Neural progenitor cell (in vitro differentiated cells): ENCODE measurements at places on chromosomes 13 and 19.
A peak's percentile ranks its signal among the peaks of the same experiment; 100 is the strongest.

- H3K4me3 ChIP-seq: no peak overlapping the region
- no peaks in the 10 kb centered on the region for H3K36me3 ChIP-seq
- no peaks in the 10 kb centered on the region for H3K4me1 ChIP-seq
- H3K27me3 ChIP-seq: no peaks in the 10 kb centered on the region
Observed at GRCh38 chr13:23557733-23558132, 12.5 kb upstream of the TNFRSF19 start.

- DNase-seq: no peak
- H3K36me3 ChIP-seq: no peaks in the 10 kb centered on the region
- no peaks in the 10 kb centered on the region for H3K4me1 ChIP-seq
- no peaks in the 10 kb centered on the region for H3K27me3 ChIP-seq
Observed at GRCh38 chr19:15995536-15995935, 46.7 kb downstream of the OR10H4 start.

GRCh38 chr13:25059166-25059565, 36.8 kb upstream of the PABPC3 start:
- no peaks in the 10 kb centered on the region for H3K36me3 ChIP-seq
- no peak overlapping the region for H3K27ac ChIP-seq
- H3K4me1 ChIP-seq: no peaks in the 10 kb centered on the region
- H3K27me3 ChIP-seq: no peaks in the 10 kb centered on the region
- no peak for DNase-seq
- H3K4me3 ChIP-seq: no peak overlapping the region

DNA sequence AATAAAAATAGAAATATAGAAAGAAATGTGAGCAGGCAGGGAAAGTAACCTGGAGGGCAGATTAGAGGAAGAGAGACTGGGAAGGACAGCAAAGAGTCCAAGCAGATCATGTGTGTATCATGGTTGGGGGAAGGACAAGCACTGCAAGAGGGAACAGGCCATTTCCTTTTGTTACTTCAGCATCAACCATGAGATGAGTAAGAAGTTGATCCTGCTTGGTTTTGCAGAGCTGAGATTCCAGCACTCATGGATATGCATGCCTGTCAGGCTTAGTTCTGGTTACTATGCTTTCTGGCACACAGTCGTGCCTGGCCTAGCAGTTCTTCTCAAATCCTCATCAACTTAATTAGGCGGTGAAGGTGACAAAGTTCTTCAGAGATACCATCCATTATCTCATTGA, 18.1 kb downstream of the NALCN start:
- no peaks in the 10 kb centered on the region for H3K4me1 ChIP-seq
- no peaks in the 10 kb centered on the region for H3K36me3 ChIP-seq
- no peak for DNase-seq
- no peak overlapping the region for H3K4me3 ChIP-seq

DNA sequence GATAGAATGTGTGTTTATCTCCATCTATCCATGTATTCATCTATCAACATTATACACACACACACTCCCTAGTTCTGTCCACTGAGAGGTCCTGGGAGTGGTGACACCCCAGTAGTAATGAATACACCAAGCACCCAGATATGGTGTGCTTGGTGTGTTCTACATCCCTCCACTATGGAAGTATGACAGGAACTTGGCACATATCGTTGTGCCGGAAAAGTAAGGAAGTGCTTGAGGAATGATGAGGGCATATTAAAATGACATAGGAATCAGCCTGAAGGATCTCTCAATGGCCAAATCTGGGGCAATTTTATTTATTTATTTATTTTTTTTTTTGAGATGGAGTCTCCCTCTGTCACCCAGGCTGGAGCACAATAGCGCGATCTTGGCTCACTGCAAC, 28.3 kb upstream of the FBXO17 start:
- H3K27ac ChIP-seq: no peak overlapping the region
- no peaks in the 10 kb centered on the region for H3K27me3 ChIP-seq
- no peaks in the 10 kb centered on the region for H3K36me3 ChIP-seq
- no peak for DNase-seq

DNA sequence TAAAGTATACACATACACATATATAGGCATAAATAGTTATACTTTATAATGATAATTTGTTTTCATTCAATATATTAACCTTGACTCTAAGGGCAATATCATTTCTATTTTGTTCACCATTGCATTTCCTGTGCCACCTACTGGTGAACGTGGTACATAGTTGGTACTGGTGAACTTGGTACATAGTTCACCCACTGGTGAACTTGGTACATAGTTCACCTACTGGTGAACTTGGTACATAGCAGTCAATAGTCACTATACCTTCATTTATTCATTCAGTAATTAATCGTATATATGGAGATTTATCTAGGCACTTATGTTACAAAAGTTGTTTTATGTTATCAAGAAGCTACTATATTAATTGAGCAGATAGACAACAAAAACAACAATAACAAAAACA, 172.6 kb upstream of the ATXN8OS start:
- no peaks in the 10 kb centered on the region for H3K4me1 ChIP-seq
- H3K36me3 ChIP-seq: no peaks in the 10 kb centered on the region
- no peak for DNase-seq

GRCh38 chr19:23772675-23773063, 14.0 kb upstream of the ZNF681 start:
- no peak overlapping the region for H3K27ac ChIP-seq
- no peak overlapping the region for H3K4me3 ChIP-seq
- no peaks in the 10 kb centered on the region for H3K36me3 ChIP-seq
- no peaks in the 10 kb centered on the region for H3K27me3 ChIP-seq

GRCh38 chr19:47070756-47071155, 22.3 kb upstream of the TMEM160 start:
- H3K4me1 ChIP-seq: no peaks in the 10 kb centered on the region
- DNase-seq: no peak
- no peaks in the 10 kb centered on the region for H3K27me3 ChIP-seq
- no peak overlapping the region for H3K27ac ChIP-seq
- no peak overlapping the region for H3K4me3 ChIP-seq

- H3K4me1 ChIP-seq: no peaks in the 10 kb centered on the region
- no peaks in the 10 kb centered on the region for H3K27me3 ChIP-seq
- no peaks in the 10 kb centered on the region for H3K36me3 ChIP-seq
- DNase-seq: no peak
- H3K4me3 ChIP-seq: no peak overlapping the region
Observed at GRCh38 chr13:75136151-75136550, 345.8 kb downstream of the TBC1D4 start.

- H3K36me3 ChIP-seq: no peaks in the 10 kb centered on the region
- H3K27ac ChIP-seq: no peak overlapping the region
- no peak overlapping the region for H3K4me3 ChIP-seq
- H3K4me1 ChIP-seq: no peaks in the 10 kb centered on the region
Observed at GRCh38 chr19:39582891-39583625, 19.3 kb upstream of the LGALS13 start.

DNA sequence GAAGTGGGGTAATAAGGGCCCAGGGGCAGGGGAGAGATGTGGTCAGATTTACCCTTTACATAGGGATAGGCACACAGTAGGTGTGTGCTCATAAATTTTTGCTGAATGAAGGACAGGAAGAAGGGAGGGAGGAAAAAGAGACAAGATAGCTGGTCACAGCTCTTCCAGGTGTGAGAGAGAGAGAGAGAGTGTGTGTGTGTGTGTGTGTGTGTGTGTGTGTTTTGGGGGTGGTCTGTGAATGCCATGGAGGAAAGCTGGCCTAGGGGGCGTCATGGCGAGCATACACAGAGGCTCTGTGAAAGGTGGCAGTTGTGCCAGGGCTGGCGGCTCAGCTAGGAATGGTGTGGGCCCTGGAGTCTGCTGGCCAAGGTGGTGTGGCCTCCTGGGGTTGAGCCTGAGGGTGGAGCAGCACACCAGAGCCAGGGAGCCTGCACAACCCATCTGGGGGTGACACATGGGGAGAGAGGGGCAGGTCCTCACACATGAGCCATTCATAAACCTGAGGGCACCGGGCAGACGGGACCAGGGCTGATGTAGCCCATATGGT, 6.0 kb upstream of the PRX start:
- H3K27me3 ChIP-seq: no peaks in the 10 kb centered on the region
- no peak overlapping the region for H3K4me3 ChIP-seq
- peaks cover 16% of the 10 kb centered on the region for H3K4me1 ChIP-seq
- no peak overlapping the region for H3K27ac ChIP-seq
- no peak for DNase-seq

DNA sequence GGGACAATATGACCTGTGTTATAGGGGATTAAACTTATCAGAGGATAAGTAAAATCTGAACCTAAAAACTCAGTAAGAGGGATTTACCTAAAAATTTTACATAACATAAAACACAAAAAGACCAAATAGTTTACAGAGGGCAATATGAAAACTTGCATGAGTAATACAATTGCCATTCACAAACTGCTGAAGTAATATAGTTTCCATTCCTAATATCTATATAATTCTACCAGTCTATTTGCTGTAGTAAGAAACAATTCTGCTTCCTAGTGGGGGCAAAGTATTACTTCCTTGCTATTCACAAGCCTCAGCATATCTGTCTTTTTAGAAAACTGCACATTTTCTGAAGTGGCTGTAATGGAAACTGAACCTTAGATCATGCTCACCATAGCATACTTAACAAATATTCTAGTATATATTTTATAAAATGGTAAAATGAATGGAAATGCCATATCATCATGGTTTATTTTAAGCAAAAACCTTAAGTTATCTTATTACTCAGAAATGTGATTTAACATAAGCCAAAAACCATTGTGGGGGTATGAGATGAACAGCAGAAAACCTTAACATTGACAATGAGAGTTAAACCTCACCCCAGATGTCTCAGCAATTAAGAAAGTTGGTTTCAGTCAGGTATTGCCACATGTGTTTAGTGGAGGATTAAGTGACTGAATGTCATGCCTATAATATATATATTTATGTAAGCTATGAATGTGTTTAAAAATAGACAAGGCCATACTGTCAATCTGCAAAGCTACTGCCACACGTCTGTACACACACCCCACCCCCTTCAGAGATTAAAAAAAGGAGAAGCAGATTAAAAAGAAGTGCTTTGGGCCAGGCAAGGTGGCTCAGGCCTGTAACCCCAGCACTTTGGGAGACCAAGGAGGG, 136.8 kb downstream of the MIPEP start:
- no peak overlapping the region for H3K4me3 ChIP-seq
- no peaks in the 10 kb centered on the region for H3K27me3 ChIP-seq
- no peaks in the 10 kb centered on the region for H3K36me3 ChIP-seq
- H3K4me1 ChIP-seq: peaks cover 22% of the 10 kb centered on the region

DNA sequence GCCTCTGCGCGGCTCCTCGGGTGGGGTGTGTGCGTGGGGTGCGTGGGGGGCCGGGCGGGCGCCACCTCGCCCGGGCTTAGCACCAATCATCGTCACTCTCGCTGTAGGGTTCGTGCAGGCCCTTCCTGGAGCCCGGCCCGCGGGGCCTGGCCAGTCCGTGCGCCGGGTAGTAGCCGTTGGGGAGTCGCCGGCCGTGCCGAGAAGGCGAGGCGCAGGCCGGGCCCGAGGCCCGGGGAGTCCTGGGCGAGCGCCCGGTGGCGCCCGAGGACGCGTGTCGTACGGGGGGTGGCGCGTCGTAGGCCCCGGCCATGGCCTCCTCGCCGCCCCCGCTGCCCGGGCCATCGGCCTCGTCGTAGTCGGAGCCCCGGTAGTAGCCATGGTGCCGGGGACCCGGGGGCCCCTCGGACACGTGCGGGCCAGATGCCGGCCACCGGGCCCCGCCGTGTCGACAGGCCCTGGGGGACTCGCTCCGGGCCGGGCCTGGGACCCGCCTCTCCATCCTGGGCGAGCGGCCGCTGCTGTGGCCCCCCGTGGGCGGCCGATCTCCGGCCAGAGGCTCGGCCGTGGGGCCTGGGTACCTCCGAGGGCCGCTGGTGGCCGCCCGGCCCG, 57.1 kb downstream of the IER2 start:
- peak overlapping the region; percentile 37 for H3K27ac ChIP-seq
- no peak overlapping the region for H3K4me3 ChIP-seq
- H3K27me3 ChIP-seq: no peaks in the 10 kb centered on the region

- no peaks in the 10 kb centered on the region for H3K36me3 ChIP-seq
- H3K27me3 ChIP-seq: no peaks in the 10 kb centered on the region
- H3K27ac ChIP-seq: peak overlapping the region; percentile 63
- peaks cover 19% of the 10 kb centered on the region for H3K4me1 ChIP-seq
- no peak for DNase-seq
Observed at GRCh38 chr19:19900139-19900728, 512 bp upstream of the ZNF93 start.

- no peaks in the 10 kb centered on the region for H3K36me3 ChIP-seq
- H3K4me3 ChIP-seq: no peak overlapping the region
- H3K4me1 ChIP-seq: peaks cover 10% of the 10 kb centered on the region
- DNase-seq: no peak
- no peaks in the 10 kb centered on the region for H3K27me3 ChIP-seq
Observed at GRCh38 chr13:58083064-58083463, 451.5 kb downstream of the PCDH17 start.

- no peaks in the 10 kb centered on the region for H3K36me3 ChIP-seq
- H3K27ac ChIP-seq: no peak overlapping the region
- H3K4me3 ChIP-seq: no peak overlapping the region
- no peak for DNase-seq
- H3K4me1 ChIP-seq: peaks cover 35% of the 10 kb centered on the region
Observed at GRCh38 chr19:16586991-16587832, 15.0 kb upstream of the SLC35E1 start.

GRCh38 chr19:8192221-8192820, 16.8 kb upstream of the CERS4 start:
- H3K27ac ChIP-seq: no peak overlapping the region
- H3K36me3 ChIP-seq: no peaks in the 10 kb centered on the region

GRCh38 chr19:32104850-32105235, 240.6 kb upstream of the ZNF507 start:
- no peaks in the 10 kb centered on the region for H3K27me3 ChIP-seq
- no peak overlapping the region for H3K4me3 ChIP-seq
- no peak for DNase-seq
- H3K4me1 ChIP-seq: peaks cover 15% of the 10 kb centered on the region
- H3K36me3 ChIP-seq: no peaks in the 10 kb centered on the region
